HT-29 (cell line): ENCODE measurements at places on chromosomes 12 and 14.

DNA sequence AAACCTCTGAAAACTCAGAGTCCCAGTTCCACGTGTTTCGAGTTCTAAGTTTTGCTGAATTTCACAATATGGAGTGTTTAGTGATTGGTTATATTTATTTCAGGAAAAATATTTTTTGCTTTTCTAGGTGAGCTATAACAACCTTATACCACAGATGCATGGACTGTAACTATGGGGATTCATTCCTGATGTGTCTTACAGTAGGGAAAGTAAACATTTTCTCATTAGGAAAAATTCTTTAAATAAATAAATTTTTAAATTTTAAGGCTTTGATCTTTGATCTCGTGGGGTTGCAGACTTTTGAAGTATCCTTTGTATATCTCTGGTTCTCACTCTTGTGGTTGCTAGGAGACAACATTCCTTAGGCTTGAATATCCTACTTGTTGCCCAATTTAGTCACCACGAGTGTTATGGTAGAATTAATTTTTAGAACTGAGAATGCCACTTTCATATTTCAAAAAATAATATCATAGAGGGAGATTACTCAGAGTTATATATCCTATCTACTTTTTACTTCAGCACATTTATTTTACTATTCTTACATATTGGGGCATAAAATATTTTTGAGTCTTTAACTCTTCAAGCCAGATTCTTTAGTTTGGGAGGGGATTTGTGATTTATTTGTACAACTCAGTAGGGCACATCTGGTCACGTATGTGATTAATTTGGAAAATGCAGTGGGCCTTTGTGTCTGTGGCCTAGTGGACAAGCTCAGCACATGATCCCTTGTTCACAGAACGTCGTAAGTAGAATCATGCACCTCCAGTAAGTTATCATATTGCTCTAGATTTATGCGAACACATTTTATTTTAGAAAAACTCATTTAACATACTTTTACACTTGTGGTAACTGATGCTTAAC is 224.0 kb downstream of the TTC6 start:
- DNase-seq: peak; percentile 7

DNA sequence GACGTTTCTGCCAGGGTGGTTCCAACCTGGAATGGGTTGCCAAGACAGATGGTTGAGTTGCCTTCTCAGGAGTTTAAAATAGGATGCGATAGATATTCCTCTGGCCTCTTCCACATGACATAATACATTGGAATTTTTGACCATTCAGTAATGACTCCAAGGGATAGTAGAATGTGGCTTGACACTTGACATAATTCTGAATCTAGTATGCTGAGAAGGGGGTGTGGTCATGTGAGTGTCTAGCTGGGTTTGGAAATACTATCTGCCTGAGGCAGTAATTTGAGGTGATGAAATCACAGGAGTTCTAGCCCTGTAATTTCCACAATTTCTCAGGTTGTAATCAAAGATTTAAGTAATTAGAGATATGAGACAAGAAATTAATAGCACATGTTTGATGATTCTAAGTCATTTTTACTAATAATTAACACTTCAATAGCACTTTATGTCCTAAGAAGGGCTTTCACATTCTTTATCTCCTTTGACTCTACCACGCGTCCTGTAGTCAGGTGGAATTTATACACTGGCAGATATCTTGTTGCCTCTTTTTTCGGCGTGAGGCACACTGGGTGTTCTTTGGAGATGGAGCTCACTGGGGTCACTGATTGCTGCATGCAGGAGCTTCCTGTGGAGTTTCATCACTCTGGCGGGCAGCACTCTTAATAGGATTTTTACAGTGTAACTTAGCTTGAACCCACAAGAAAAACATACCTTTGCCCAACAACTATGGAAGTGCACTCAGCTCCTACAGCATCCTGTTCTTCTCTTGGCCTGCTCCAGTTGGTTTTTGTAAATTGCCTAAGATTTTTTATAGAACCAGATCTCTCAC is 3.2 kb upstream of the AMIGO2 start:
- peak; percentile 61 for DNase-seq

GRCh38 chr12:84816916-84817695 is 95.5 kb downstream of the SLC6A15 start:
- DNase-seq: no peak

DNA sequence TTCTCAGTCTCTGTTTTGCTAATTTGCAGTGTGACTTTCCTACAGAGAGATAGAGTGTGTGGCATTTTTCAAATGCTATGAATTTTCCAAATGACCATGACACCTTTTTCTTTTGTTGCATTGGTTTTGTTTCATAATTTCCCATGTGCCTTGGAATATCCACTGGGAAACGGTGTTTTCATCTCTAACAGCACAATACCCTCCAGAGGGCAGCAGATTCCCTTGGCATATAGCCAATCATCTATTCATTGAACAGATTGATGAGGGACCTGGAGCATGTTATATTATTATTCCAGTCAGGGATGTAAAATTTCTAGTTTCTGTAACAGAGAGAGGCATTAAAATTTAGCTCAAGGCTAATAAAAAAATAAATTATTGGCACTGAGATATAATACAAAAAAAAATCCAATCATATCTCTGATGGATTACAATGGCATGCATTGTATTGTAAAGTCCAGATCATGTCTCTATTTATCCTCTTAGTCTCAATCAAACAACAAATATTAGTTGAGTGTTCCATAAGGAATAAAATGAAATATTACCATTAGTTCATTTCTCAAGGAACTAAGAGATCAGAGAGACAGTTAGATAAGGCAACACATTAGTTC is 29.6 kb upstream of the NTN4 start:
- DNase-seq: peak; percentile 87

- peak; percentile 66 for DNase-seq
Observed at GRCh38 chr12:50057000-50057841, at the start of gene ASIC1. Gene ASIC1 (plus strand): TSS chr12:50057596. CDS start chr12:50058767, 1,171 bp downstream.

DNA sequence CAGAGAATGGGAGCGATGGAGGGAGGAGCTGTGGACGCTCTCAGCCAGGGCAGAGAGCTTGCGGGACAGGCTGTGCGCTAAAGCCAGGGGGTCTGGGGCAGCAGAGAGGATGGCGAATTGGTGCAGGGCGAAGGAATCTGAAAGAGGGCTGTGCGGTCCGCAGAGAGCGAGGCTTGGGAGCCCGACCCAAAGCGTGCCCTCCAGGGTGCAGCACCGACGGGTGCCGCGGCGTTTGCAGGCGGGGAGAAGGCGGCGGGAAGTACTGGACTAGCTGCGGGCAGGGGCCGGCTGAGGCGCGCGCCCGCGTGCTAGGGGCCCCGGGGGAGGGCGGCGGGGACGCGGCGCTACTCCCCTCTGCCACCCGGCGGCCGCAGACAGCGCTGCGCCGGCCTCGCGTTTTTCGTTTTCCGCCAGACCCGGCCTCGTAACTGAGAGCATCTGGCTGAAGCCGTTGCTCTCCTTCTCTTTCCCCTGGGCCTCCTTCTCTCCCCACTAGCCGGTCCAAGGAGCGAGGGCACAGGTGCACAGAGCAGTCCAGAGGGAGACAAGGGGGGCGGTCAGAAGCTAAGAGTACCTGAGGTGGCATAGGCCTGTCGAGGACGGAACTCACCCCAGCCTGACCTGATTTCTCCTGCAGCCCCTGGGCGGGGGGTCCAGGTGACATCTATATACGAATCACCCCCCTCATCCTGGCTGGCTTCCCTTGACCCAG is 24.9 kb downstream of the SLC6A12 start:
- DNase-seq: no peak

GRCh38 chr14:96565811-96566210 is 63.6 kb downstream of the PAPOLA start:
- DNase-seq: no peak

GRCh38 chr12:94074980-94075629 is 73.3 kb upstream of the PLXNC1 start:
- peak; percentile 52 for DNase-seq

- no peak for DNase-seq
Observed at GRCh38 chr12:49230805-49231194, 34.1 kb upstream of the TUBA1C start.

DNA sequence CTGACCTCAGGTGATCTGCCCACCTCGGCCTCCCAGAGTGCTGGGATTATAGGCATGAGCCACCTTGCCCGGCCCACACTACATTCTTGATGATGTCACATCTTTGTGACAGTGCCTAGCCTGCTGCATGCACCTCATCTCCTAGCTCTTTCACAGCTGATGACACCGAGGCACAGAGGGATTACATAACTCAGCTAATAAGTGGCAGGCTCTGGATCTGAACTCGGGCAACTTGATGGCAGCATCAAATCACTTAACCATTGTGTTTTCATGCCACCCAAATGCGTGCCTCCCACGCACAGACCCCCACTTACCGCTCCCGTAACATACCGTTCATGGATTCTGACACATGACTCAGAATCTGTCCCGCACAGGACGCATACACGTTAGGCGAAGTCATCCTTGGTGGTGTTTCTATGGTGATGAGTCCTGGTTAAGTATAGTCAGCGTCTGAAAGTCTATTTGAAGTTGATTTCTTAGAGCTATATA is 7.4 kb downstream of the TMEM120B start:
- no peak for DNase-seq

DNA sequence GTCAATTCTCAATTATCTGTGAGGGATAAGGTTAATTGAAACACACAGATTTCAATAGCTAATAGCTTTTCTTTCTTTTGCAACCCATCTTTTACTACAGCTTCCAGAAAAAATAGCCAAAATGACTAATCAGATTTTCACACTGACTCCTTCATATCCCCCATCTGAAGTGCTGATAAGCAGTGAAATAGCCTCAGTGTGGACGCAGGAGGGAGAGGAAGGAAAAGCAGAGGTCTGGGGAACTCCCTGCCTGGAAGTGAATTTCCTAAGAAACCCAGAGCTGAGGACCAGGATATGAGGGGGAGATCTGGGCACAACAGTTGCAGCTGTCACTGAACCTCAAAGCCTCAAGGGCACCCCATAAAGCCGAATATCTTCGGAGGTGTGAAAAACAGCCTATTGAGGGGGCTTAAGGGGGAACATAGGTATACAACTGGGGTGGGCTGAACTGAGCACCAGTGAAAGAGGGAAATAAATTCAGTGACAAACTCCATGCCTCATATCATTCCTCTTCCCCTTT is 60.9 kb downstream of the EMP1 start:
- DNase-seq: no peak

DNA sequence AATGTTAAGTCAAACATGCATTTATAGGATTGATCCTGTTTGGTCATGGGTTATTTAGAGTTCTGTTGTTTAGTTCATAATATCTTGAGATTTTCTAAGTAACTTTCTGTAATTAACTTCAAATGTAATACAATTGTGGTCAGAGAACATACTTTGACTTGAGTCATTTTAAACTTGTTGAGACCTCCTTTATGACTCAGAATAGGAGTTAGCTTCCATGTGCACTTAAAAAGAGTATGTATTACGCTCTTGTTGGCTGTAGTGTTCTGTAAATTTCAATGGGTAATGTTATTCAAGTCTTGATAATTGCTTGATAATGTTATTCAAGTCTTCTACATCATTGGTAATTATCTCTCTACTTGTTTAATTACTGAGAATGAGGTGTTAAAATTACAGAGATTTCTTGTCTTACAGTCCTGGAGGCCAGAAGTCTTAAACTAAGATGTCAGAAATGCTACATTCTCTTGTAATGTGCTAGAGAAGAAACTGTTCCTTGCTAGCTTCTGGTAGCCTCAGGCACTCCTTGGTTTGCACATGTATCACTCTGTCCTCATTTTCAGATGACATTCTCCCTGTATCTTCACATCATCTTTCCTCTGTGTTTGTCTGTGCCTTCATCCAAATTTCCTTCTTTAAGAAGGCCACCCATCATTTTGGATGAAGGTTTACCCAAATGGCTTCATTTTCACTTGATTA is 197.3 kb downstream of the TMTC3 start:
- DNase-seq: no peak

- DNase-seq: no peak
Observed at GRCh38 chr12:93348575-93349435, 28.9 kb upstream of the NUDT4 start.

GRCh38 chr14:104388011-104388521 is 191.5 kb upstream of the C14orf180 start:
- no peak for DNase-seq

GRCh38 chr12:30996752-30997151 is 70.2 kb downstream of the TSPAN11 start:
- no peak for DNase-seq
